Esophagus squamous epithelium (tissue), 5 donors: ENCODE measurements at places on chromosomes 3 and 15.

GRCh38 chr15:68783226-68784058, 37.3 kb downstream of the ANP32A start:
- DNase-seq: no peak

DNA sequence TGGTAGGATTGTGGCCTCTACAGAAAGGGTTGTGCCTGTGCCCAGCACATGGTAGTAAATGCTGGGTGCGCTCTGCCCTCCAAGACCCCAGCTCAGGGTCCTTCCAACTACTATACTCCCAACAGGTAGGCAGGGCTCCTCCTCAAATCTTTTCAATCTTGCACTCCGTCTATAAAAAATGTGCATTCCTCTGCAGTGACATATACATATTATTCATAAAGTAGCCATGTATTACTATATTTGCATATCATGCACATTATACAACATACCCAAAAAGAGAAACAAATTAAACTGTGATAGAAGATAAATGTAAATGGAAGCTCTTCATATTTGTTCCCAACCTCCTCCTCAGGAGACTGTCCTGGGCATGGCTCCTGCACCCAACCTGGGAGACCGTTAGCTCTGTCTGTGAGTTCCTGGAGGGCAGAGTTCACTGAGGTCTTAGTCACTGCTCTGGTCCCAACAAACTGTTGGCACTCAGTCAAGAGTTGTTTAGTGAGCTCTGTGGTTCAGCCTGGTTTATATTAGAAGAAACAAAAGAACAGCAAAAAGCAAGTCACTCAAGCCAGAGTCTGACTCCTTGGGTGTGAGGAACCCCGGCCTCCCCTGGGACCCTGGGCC, 47.7 kb upstream of the GRIP2 start:
- DNase-seq: no peak

GRCh38 chr15:35427091-35427490, 118.9 kb downstream of the DPH6 start:
- no peak for DNase-seq

DNA sequence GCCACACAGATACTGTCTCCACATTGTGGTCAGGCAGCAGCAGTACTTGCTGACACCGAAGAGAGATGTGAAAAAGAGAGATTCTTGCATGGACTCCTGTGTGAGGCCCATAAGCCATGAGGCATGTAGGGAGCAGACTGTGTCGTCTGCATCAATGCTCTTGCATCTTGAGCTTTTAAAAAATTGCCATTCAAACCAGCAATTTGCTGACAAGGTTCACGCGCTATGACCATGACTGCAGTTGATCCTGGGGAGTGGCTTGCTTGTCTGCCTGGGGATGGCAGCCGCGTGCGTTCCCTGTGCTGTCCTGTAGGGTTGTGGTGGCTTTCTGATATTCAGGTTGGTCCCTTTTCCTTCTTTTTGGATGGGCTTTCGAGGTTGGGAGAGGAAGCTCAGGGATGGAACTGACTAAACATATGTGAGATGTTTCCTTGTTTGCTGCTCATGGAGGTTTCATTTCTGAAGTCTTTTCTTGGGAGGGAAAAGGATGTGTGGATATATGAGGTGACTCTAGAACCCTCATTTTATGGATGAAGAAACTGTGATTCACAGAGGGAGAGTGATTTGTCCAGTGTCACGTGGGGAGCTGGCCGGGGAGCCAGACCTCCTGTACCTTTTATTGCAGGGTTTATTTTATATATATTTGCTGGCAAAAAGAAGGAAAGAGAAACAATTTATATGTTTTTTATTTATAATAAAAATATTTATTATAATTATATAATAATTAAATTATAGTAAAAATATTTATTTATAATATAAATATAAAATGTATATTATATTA, 48.6 kb downstream of the LPP start:
- no peak for DNase-seq

DNA sequence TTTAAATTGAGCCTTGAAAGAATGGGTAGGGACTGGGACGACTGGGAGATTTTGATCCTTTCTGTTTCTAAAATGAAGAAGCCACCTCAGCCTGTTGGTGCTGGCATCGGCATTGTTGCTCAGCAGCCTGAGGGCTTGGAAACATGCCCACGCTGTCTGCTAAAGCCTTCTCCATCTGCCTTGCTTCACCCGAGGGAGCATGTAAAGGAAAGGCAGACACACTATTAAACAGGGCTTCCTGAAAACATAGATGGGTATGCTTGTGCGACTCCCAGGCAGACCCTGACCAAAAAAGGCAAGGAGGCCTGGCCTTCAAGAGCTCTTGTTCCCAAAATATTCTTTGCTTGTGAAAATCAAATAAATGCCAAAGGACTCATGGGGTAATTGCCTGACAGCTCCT, 84.2 kb upstream of the SLC4A7 start:
- DNase-seq: no peak

GRCh38 chr3:58383904-58384303, 49.7 kb downstream of the PDHB start:
- DNase-seq: no peak

DNA sequence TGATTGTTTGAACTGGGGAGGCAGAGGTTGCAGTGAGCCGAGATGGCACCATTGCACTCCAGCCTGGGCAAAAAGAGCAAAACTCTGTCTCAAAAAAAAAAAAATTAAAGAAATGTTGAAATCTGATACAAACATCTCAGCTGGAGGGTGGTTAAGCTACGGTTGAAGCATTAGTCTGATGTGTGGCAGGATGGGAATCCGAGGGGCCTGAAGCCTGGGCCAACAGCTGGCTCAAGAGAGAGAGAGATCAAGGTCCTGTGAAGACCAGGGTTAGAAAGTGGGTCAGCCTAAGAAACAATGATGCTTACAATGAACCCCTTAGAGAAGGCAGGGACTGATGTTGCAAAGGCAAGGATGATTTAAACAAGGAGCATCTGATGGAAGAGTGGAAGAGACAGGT, 69.8 kb downstream of the CD200R1L start:
- DNase-seq: no peak

DNA sequence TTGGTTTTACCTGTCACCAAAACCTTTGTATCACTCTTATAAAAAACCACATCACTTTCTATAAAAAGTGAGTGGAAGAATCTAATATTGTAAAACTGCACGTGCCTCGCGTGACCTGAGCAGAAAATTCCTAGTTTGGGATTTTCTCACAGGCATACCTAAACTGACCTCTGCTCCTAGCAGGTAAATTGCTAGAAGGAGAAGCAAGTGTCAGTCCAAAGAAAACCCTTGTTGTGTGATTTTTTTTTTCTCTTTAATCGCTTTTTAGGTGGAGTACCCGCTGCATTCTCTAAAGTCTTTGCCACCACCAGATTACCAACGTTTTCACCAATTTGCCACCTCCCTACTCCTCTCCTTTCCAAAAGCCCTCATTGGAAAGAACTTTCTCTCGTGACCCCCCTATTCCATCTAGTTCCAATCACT, 534 bp upstream of the UBE2E1 start:
- no peak for DNase-seq

DNA sequence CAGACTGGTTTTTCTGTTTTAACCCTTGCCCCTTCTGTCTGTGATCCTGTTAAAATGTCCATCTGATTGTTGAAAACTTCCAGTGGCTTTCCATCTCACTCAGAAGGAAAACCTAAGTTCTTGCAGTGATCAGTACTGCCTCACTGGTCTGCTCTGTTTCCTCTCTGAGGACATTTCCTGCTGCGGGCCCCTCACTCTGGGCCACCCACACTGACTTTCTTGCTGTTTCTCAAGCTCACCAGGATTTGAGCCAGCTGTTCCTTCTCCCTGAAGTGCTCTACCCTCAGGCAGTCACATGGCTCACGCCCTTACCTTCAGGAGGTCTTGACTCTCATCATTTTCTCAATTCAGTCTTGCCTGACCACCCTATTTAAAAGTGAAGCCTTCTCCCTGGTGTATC, 1.8 kb downstream of the GRK7 start:
- no peak for DNase-seq

DNA sequence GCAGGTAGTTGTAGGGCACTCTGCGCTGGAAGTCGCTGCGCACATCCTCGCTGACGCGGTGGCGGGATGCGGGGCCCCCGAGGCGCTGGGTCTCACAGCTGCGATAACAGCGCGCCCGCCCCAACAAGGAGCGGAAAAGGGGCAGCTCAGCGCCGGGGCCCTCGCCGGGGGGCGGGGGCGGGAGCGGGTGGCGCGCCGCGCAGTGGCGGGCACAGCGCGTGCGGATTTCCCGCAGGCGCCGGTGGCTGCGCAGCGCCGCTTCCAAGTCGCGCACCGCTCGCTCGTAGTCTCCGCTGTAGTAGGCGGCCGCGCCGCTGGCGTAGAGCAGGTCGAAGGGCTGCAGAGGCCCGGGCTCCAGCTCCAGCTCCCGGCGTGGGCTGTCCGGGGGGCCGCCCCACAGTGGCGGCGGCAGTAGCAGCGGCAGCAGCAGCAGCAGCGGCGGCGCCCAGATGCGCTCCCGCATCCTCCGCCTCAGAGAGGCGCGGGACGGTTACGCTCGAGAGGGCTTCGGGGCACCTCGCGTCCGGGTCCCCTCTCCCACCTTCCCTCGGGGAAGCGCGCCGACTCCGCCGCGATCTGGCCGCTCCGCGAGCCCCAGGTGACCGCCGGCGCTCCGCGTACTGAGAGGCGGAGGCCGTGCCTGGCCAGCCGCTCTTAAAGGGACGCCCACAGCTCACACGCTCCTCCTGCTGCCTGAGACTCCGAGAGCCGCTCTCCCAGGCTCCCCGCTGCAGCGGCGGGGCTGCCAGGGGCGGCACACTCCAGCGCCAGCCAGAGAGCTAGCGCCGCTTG, at the start of gene P3H2:
Gene P3H2, minus strand, starts transcription at position 629 of the 792 bp plus-strand sequence. Its CDS starts 166 bp downstream, at position 463.
- no peak for DNase-seq

GRCh38 chr3:72520690-72521308, 327.4 kb downstream of the SHQ1 start:
- no peak for DNase-seq

DNA sequence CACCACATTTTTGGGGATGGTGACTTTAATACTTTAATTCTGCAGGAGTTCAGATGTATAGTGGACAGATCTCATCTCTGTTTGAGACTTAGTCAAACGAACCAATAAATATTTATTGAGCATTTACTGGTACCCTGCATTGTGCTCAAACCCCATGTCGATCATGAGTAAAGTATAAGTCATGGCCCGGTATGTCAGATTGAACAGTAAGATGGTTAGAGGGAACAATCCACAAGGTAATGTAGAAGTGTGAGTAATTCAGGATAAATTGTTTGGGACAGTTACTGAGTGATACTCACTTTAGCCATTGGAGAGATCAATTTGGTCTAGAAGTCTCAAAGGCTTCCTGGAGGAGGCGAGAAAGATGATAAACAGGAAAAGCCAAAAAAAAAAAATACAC, 265.5 kb upstream of the C2CD4B start:
- no peak for DNase-seq

GRCh38 chr3:134618478-134619300, 32.1 kb downstream of the KY start:
- no peak for DNase-seq

GRCh38 chr3:8581806-8582445, 62.7 kb downstream of the SSUH2 start:
- no peak for DNase-seq

GRCh38 chr3:73249047-73249446, 187.6 kb downstream of the EBLN2 start:
- no peak for DNase-seq

DNA sequence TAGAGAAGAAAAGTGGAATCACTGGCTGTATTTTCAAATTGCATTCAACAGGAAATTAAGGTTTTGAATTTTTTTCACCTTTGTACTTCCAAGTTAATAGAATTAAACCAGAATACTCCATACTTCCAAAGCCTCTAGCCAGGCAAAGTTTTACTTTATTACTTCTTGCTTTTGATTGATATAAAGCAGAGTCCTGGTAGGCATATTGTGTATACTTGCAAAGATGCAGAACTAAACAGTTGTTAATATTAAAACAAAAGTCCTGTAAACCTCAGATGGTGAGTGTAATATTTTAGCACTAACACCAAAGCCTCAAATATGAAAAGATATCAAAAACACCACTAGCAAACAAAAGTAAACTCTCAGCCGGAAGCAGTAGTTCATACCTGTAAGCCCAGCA, 107.2 kb upstream of the C2CD4B start:
- no peak for DNase-seq

GRCh38 chr3:9012521-9012920, 49.2 kb upstream of the RAD18 start:
- no peak for DNase-seq

DNA sequence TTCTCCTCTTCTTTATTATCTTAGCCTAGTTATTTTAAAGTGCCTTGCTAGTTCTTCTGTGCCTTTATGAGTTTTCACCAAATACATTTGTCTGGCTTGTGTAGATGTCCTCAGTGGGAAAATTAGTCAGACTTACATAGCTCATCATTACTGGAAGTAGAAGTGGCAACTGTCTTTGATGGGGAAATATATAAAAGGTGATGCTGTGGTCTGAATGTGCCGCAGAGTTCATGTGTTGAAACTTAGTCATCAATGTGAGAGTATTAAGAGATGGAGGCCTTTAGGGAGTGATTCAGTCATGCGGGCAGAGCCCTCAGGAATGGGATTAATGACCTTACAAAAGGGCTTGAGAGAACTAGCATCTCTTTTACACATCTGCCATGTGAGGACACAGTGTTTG, 6.4 kb upstream of the ERICH6 start:
- DNase-seq: no peak

DNA sequence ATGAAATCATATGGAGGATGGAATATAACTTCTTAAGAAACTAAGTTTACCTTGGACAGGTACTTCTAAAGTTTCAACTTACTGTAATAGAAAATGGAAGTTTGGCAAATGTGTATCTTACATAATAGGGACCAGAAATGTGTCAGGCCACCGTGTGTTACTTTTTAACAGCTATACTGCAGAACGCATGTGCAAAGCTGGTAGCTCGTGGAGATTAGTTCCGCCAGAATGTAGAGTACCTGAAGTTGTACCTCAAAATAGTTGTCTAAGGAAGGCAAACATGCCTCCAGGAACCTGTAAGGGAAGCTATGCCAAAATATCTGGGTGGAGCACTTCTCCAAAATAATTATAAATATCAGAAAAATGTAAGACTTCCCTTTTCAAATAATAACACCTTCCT, 920.6 kb downstream of the ROBO1 start:
- DNase-seq: no peak

- DNase-seq: no peak
These were observed 89.2 kb downstream of the BOC start for GRCh38 chr3:113300596-113300995.

- no peak for DNase-seq
These were observed 31.7 kb downstream of the LINS1 start for GRCh38 chr15:100570275-100570674.

DNA sequence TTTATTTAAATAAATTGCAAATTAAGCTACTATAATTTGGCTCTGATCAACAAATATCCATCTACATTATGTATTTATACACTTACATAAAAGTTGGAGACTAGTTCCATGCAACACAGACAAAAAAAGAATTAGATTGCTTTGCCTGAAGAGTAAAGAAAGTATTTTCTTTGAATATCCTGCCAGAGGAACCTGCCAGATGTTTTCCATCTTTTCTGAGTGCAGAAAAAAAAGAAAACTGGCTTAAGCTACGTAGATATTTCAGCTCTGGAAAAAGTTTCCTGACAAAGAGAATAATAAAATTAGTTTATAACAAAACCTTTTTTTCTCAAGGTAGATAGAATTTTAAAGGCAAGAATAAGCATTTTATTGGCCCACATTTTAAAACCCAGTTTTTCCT, 607.5 kb upstream of the NAALADL2 start:
- no peak for DNase-seq

- no peak for DNase-seq
These were observed 125.5 kb upstream of the FRMD4B start for GRCh38 chr3:69511361-69511760.

GRCh38 chr3:116563351-116563750, 118.1 kb upstream of the LSAMP start:
- no peak for DNase-seq

GRCh38 chr3:11558918-11559815, 84.5 kb downstream of the VGLL4 start:
- no peak for DNase-seq
